Body of pancreas (tissue), 4 donors: ENCODE measurements at places on chromosomes 2 and 18. TPM values are rescaled to one million over a fixed set of nuclear protein-coding genes. Genes with fewer than 3 reads are reported as not detected.

ARHGAP15 gene
- not detected for total RNA-seq

VIL1 gene
- total RNA-seq: 15.8 TPM

AQP12A gene
- 29.6 TPM for total RNA-seq

GRCh38 chr2:191818725-191819350 lies 28.1 kb downstream of the CAVIN2 start:
- H3K4me3 ChIP-seq: no peak overlapping the region
- H3K27me3 ChIP-seq: no peaks in the 10 kb centered on the region
- DNase-seq: no peak
- H3K4me1 ChIP-seq: no peaks in the 10 kb centered on the region

- H3K4me3 ChIP-seq: no peak overlapping the region
- no peaks in the 10 kb centered on the region for H3K36me3 ChIP-seq
- no peaks in the 10 kb centered on the region for H3K4me1 ChIP-seq
- H3K27ac ChIP-seq: no peak overlapping the region
Observed at GRCh38 chr2:197191177-197191939, 119.2 kb downstream of the ANKRD44 start.

DNA sequence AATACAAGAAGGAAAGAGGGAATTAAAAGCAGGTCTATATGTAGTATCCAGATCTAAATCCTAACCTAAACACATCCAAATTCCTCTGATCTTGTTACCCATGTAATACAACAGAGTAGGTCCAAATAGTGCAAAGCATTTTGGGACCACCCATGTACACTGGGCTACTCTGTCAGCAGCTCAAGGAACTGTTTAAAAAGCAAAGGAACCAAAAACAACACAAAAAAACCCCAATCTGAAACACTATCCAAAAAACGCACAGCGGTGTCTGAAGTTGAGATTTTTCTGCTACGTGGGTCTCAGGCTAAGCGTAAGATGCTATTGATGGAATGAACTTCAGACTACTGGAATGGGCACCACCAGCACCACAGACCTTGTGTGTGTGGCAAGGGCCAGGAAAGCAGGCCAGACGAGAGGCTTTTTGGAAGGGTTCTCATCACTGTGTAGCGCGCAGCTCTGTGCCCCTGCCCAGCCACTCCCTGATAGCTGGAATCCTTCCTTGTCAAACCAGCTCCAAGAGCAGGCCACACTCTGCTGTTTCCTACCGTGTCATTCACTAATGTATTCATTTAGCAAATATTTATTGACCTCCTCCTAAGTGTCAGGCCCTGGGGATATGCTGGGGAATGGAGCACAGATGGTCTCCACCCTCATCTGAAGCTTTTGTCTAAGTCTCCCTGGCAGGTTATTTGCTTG lies 101.4 kb downstream of the COLEC12 start:
- H3K4me3 ChIP-seq: no peak overlapping the region
- no peak for DNase-seq
- peaks cover 45% of the 10 kb centered on the region for H3K4me1 ChIP-seq
- no peaks in the 10 kb centered on the region for H3K36me3 ChIP-seq
- no peak overlapping the region for H3K27ac ChIP-seq

GRCh38 chr2:199663157-199663556 lies 187.8 kb downstream of the FTCDNL1 start:
- DNase-seq: no peak
- no peak overlapping the region for H3K4me3 ChIP-seq
- H3K4me1 ChIP-seq: no peaks in the 10 kb centered on the region
- no peaks in the 10 kb centered on the region for H3K36me3 ChIP-seq
- H3K27ac ChIP-seq: no peak overlapping the region

DNA sequence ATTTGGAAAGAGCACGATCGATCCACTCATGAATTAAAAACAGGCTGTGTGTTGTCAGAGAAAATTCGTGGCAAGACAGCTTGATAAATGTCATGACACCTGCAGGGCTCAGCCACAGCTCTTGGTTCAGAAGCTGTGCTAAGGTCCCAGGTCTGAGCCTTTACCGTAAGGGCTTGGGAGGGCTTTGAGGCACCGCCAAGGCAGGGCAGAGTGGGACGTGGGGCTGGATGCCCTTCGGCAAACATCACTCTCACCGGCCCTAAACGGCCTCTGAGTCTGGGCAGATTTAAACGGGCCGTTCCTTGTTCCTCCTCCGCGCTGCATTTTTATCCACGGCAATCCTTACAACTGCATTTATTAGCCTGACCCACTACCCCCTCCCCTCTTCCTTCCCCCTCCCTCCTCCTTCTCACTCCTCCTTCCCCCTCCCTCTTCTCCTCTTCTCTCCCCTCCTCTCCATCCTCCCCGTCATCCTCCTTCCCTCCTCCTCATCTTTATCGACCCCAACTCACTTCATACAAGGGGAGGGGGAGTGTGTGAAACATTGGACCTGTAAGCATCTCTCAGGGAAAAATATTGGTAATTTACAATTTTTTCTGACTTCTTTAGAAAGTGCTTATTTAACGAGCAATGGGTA lies 33.9 kb downstream of the MBP start:
- H3K36me3 ChIP-seq: peaks cover 2% of the 10 kb centered on the region
- peak; percentile 34 for DNase-seq
- H3K4me1 ChIP-seq: peaks cover 27% of the 10 kb centered on the region
- no peak overlapping the region for H3K4me3 ChIP-seq
- H3K27me3 ChIP-seq: no peaks in the 10 kb centered on the region
- no peak overlapping the region for H3K27ac ChIP-seq

DNA sequence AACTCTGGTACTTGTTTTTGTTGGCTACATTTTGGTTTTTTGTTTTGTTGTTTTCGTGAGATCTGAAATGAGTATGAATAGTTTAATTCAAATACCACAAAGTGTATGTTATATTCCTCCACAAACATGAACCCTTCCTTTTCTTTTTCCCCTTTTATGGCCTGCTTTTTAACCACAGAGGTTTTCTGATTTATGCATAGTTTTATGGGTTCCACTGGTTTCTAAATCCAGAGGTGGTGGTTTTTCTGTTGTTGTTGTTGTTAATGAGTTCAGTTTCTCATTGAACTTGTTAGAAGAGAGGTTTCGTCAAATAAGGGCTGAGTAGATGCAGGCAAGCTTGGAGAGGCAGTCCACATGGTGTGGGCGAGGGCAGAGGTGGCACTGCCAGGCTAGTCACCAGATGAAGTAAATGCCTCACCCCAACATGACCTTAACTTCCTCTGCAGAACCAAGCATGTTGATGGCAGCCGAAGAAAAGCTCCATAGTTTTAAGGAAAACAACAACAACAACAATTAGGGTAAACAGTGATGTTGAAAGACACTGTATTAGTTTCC lies 72.5 kb downstream of the RIF1 start:
- no peak for DNase-seq
- H3K27ac ChIP-seq: no peak overlapping the region
- no peaks in the 10 kb centered on the region for H3K4me1 ChIP-seq
- no peaks in the 10 kb centered on the region for H3K27me3 ChIP-seq
- no peak overlapping the region for H3K4me3 ChIP-seq

DNA sequence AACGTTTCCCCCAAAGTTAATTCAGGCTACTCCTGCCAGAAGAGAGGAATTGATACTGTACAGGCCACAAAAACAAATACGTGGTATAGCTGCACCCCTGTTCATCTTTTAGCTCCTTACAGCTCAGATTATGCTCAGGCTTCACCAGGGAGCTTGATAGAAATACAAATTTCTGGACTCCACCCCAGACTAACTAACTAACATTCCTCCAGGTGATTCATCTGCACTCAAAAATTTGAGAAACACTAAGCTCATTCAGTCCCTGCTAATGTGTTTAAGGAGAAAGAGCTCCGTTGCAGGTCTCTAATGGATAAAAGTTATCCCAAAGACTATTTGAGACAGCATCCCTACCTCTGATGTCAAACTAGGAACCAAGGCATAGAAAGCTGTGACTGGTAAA lies 36.8 kb upstream of the UNC80 start:
- no peak overlapping the region for H3K27ac ChIP-seq
- H3K4me3 ChIP-seq: no peak overlapping the region
- no peaks in the 10 kb centered on the region for H3K4me1 ChIP-seq
- no peaks in the 10 kb centered on the region for H3K36me3 ChIP-seq
- no peak for DNase-seq

DNA sequence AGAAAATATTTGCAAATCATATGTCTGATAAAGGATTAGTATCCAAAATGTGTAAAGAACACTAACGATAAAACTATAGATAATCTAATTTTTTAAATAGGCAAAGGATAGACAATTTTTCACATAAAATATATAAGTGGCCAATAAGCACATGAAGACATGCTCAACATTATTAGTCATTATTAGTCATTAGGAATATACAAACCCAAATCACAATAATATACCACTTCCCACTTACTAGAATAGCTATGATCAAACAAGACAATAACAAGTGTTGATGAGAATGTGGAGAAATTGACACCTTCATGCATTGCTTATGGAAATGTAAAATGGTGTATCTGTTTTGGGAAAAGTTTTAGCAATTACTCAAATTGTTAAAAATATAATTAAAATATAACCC lies 12.6 kb upstream of the MAP2 start:
- no peak overlapping the region for H3K27ac ChIP-seq
- H3K36me3 ChIP-seq: no peaks in the 10 kb centered on the region
- H3K27me3 ChIP-seq: peaks cover 6% of the 10 kb centered on the region

- H3K27ac ChIP-seq: no peak overlapping the region
- DNase-seq: no peak
- H3K27me3 ChIP-seq: no peaks in the 10 kb centered on the region
Observed at GRCh38 chr2:181253438-181253837, 203.7 kb upstream of the ITGA4 start.

DNA sequence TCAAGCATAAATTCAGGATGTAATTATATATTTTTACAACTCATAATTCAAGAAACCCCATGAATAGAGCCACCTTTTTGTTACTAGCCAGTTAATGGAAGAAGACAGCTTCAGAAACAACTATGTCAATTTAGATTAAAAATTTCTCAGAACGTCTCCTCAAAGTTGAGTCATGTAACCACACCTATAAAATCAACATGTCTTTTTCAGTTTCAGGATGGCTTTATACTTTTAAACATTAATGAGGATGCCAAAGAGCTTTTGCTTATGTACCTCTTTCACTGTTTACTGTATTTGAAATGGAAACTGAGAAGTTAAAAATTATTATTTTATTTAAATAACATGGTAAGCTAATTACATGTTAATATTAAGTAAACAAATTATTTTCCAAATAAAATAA lies 280.1 kb downstream of the PTH2R start:
- DNase-seq: no peak
- H3K27ac ChIP-seq: no peak overlapping the region
- no peak overlapping the region for H3K4me3 ChIP-seq
- no peaks in the 10 kb centered on the region for H3K27me3 ChIP-seq
- H3K4me1 ChIP-seq: no peaks in the 10 kb centered on the region

DNA sequence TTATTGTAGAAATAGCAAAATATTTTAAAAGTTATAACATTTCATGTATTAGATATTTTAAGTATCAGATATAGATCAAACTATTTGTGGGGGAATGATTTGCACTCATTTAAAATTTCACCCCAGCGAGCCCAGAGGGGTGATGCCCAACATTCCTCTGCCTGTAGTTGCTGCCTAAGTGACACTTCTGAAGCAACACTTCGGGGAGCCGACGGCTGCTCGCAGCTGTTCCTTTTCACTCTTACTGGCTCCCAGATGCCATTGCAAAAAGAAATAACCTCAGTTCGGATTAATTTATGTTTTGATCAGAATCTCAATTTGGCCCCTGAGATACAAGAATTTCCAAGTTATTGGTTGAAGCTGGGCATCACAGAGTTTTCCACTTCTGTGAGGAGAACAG lies 603.8 kb downstream of the PLCL1 start:
- no peaks in the 10 kb centered on the region for H3K27me3 ChIP-seq
- no peak overlapping the region for H3K4me3 ChIP-seq
- no peaks in the 10 kb centered on the region for H3K4me1 ChIP-seq
- DNase-seq: no peak
- H3K36me3 ChIP-seq: no peaks in the 10 kb centered on the region

DNA sequence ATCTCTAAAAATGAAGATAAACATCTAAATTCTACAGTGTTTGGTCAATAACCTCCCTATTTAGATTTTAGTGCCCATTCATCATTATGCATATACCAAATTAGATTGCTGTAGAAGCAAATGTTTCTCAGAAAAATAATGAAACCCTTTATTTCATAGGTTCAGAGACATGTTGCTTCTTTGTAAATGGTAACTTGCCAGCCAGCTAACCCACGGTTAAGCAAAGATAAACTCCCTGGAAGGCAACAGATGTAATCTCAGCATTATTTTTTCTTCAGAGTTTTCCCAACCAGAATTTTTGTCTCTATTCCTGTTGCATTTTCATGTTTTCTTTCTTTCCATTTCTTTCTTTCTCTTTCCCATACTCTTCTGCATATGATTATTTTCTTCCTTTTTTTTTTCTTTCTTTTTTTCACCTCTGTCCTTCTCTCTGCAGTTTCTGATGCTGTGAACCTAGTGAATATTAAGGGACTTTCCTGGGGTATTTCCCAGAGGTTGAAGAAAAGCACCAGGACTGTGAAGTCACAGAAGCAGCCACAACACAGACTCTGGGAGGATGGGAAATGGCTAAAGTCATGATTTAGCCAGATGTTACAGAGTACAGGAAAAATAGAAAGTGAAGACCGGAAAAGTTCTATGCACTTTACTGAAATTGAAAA lies 50.0 kb upstream of the DSG1 start:
- no peaks in the 10 kb centered on the region for H3K27me3 ChIP-seq
- peaks cover 19% of the 10 kb centered on the region for H3K4me1 ChIP-seq
- H3K36me3 ChIP-seq: no peaks in the 10 kb centered on the region
- H3K4me3 ChIP-seq: no peak overlapping the region
- no peak for DNase-seq
- peak overlapping the region; percentile 52 for H3K27ac ChIP-seq

GRCh38 chr2:235866373-235866772 lies 301.8 kb downstream of the GBX2 start:
- no peak for DNase-seq
- no peaks in the 10 kb centered on the region for H3K4me1 ChIP-seq
- H3K27ac ChIP-seq: no peak overlapping the region
- no peaks in the 10 kb centered on the region for H3K36me3 ChIP-seq
- H3K27me3 ChIP-seq: no peaks in the 10 kb centered on the region
- H3K4me3 ChIP-seq: no peak overlapping the region
